ENCODE measurements at places on chromosomes 16 and 17.

DNA sequence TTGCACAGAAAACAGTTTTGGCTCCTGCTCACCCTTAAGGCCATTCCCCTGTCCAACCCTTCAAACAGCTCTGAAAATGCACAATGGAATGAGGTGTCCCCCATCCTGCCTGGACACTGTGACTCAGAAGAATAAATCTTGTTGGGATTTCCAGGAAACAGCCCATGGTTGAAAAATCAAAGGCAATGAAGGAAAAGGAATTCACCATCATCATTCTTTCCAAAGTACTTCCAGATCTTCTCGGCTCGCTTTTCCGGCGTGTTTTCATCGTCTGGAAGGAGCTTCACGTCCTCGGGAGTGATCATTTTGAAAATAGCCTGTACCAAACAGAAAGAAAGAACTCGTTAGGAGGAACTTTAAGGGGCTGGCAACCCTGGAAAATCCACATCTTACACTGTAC is 4.3 kb downstream of the RCVRN start:
- no peak for DNase-seq

DNA sequence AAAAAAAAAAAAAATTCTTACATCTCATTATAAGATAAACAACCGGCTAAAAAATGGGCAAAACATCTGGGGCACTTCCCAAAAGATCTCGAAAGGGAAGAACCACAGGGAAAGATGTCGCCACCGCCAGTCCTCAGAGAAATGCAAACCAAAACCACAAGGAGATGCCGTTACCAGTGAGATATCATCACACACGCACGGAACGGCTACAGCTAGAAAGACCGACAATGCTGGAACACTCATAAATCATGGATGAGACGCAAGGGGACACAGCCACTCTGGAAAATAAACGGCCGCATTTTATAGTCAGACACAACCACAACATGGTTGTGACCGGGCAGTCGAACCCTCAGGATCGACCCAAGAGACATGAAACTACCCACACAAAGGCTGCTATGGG is 24.5 kb downstream of the WDR45B start:
- DNase-seq = no peak

GRCh38 chr16:10871157-10871991 is 5.6 kb upstream of the CIITA start:
- DNase-seq = peak; percentile 34

GRCh38 chr17:40909755-40910154 is 24.7 kb upstream of the KRT20 start:
- DNase-seq = peak; percentile 51

GRCh38 chr16:85565801-85566526 is 47.2 kb upstream of the GSE1 start:
- DNase-seq = no peak

DNA sequence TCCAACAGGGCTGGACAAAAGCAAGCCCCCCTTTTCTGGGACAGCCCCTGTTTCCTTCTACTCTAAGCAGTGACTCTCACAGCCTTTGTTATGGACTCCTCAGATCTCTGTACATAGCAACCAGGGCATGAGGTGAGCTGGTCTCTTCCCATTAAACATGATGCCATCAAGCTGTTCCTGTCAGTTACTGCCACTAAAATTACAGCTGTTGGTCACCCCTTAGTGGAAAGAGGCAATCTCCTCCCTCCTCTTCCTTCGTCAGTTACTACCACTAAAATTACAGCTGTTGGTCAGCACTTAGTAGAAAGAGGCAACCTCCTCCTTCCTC is 95.2 kb upstream of the SMIM36 start:
- DNase-seq = no peak

- no peak for DNase-seq
Observed at GRCh38 chr16:13839577-13839976, 80.4 kb upstream of the ERCC4 start.

DNA sequence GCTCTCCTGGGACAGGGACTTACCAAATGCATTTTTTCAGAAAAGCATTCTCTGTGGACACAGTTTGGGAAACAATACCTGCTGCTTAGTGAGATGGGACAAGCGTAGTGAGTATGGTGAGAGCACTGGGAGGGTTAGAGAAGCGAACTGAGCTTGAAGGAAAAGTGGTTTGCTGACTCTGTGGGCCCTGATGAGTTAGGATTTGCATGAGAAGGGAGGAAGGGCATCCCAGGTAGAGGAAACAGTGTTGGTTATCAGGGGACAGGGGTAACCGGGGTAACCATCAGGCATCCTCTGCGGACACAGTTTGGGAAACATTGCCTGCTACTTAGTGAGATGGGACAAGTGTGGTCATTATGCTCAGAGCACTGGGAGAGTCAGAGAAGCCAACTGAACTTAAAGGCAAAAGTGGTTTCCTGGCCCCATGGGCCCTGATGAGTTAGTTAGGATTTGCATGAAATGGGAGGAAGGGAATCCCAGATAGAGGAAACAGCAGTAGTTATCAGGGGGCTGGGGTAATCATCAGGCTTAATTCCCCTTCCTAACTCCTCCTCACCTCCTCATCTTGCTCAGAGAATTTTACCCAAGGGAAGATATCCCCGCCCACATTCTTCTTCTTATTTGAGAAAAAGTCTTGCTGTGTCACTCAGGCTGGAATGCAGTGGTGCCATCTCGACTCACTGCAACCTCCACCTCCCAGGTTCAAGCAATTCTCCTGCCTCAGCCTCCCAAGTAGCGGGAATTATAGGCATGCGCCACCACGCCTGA is 319.3 kb downstream of the RBFOX1 start:
- DNase-seq = no peak

DNA sequence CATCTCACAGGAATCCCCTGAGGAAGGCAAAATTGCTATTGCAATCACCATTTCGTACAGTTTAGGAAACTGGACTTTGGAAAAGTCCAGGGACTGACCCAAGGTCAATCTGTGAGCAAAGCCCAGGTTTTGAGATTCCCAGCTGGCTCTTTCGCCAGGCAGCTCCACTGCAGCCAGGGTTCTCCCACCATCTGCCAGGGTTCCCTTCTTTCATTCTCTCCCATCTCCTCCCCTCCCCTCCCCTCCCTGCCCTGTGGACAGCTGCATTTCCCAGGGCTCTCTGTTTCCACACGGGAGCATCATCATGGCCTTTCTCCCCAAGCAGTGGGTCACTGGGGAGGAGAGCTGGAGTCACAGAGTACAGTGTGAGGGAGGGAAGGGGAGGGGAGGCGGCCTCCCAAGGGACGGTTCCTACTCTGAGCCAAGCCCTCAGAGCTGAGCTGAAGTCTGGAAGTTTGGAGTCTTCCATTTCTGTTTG is 11.9 kb upstream of the GSDMA start:
- no peak for DNase-seq

DNA sequence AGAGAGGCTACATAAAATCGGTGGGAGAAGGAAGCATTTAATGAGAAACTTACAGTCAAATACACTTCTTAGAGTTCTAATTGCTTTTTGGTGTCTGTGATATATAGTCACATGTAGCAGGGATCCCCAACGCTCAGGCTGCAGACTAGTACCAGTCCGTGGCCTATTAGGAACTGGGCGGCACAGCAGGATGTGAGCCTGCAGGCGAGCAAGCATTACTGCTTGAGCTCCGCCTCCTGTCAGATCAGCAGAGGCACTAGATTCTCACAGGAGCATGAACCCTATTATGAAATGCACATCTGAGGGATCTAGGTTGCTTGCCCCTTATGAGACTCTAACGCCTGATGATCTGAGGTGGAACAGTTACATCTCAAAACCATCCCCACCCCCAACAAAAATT is 158.5 kb downstream of the TANC2 start:
- no peak for DNase-seq

DNA sequence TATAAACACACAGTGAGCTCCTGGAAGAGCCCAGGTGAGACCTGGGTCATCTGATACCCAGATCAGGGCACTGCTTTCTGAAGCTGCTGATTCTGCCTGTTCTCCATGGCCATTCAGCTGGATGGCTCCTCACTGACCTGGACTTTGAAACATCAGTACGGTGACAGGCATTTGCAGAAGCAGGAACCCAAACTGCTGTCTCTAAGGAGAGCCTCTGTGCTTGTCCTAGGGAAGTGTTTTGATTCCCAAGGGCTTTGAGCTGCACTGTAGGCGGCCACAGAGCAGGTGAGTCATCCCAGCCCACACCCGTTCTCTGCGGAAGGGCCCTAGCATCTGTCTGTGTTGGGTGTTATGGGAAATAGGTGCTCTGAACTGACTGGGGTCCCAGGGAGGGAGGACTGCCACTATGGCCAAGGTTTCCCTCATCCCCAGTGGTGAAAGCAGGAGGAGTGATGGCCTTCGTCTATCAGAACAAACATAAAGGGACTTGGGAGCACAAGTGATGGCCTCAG is 60.7 kb upstream of the ADCY9 start:
- no peak for DNase-seq

GRCh38 chr16:83888672-83889044 is 10.3 kb upstream of the MLYCD start:
- no peak for DNase-seq

GRCh38 chr17:28317966-28318758 is 838 bp upstream of the TMEM97 start:
- no peak for DNase-seq

DNA sequence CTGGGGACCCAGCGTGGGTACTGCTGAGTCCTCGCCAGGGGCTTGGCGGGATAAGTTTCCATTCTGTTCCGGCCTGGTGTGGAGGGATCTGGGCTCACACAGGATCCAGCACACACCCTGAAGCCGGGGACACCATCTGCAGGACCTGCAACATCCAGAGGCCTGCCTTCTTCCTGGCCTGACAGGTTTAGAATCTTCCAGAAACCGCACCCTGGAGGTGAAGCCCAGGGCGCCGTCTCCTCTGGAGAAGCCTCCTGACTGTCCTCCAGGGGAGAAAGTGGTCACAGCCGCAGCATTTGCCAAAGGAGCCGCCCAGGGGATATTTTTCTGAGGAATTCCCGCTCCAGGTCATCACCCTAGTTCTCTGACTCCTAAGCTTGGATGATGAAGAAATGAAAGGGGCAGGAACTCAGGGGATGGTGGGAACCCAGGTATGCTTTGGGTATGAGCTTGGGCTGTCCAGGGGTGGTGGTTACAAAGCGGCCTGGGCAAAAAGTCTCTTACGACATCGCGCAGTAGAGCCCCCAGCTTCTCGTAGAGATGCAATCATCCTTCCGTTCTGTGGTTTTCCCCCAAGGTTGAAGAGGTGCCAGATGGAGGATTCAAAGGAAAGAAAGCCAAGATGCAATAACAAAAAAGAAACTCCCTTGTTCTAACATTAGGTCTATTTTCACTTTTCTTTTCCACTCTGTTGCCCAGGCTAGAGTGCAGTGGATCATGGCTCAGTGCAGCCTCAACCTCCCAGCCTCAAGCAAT is 9.1 kb upstream of the CRISPLD2 start:
- DNase-seq = peak; percentile 78

DNA sequence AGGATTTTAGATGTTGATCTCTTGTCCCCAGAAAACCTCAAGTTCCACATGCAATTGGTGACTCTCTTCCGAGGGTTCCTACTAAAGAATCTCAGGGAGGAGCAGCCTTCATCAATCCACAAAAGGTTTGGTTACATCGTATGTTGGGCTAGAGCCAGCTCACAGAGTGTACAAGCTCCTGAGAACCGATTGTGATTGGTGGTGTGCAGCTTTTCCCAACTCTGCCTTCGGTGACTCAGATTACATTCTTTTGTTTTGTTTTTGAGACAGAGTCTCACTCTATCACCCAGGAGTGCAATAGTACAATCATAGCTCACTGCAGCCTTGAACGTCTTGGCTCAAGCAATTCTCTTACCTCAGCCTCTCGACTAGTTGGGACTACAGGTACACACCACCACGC is 172.4 kb downstream of the PMP22 start:
- DNase-seq = no peak

GRCh38 chr16:72214821-72215220 is 42.9 kb upstream of the PMFBP1 start:
- DNase-seq = no peak

DNA sequence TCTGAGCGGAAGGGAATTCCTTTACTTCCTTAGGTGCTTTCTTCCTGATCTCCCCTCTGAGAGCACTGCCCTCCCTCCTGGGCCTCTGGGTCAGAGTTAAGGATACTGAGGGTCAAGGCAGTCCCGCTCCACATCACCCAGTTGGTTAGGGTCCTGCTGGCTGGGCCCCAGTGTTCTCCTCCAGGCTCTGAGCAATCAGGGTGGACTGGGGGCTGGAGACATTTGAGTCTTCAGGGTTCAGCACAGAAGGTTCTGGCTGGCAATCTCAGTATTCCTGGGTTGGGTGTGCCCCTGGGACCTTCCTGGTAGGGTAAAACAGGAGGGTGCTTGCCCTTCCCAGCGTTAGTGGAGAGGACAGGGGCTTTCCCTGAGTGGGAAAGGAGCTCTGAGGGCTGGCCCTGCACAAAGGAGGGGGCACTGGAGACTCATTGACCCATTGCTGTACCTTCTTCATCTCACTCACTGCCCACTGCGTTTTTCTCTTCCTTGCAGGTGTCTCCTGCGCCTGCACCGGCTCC is 448 bp downstream of the MT1M start:
- no peak for DNase-seq

- no peak for DNase-seq
Observed at GRCh38 chr16:23691483-23692189, 12.9 kb downstream of the PLK1 start.

DNA sequence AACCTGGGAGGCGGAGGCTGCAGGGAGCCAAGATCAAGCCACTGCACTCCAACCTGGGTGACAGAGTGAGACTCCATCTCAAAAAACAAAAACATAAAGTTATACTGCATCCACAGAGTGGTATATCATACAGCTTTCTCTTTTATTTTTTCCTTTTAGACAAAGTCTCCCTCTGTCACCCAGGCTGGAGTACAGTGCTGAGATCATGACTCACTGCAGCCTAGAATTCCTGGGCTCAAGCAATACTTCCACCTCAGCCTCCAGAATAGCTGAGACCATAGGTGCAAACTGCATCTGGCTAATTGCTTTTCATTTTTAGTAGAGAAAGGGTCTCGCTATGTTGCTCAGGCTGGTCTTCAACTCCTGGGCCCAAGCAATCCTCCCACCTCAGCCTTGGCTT is 10.0 kb upstream of the COPRS start:
- DNase-seq = no peak

GRCh38 chr16:25868706-25869370 is 177.1 kb downstream of the HS3ST4 start:
- no peak for DNase-seq

DNA sequence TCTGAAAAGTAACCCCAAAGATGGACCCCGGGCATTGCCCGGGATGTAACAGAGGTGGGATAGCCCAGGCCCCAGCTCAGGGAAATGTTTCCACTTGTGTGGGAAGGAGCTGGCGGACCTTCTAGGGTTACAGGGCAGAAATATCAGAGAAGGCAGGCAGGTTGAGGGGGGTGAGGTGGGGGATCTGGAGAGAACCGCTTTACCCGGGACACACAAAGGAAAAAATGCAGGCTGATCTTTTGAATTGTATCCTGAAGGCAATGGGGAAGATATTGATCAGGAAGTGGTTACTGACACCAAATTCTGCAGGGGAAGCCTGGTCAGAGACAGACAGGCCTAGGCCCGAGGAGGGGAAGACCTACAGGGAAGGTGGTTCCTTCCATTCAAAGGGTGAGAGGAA is 3.5 kb downstream of the SLC47A1 start:
- DNase-seq = no peak

DNA sequence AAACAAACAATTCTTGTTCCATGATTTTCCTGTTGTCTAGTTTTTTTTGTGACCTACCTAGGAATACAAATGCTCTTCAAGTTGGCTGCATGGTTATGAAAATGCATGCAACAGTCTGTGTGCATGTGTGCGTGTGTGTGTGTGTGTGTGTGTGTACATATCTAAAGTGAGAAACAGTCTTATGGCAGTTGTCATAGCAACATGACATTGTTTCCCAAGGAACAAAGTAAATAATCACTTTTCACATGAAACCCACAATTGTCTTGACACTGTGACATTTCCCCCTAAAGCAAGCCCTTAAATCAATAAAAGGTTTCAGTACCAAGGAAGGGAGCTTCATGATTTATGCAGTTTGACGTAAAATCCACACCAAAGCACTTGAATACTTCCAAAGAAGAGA is 758.4 kb downstream of the CDH8 start:
- no peak for DNase-seq

Measured in AG09319 (cell line).